LoVo (cell line): ENCODE measurements at places on chromosomes 13 and 19.

DNA sequence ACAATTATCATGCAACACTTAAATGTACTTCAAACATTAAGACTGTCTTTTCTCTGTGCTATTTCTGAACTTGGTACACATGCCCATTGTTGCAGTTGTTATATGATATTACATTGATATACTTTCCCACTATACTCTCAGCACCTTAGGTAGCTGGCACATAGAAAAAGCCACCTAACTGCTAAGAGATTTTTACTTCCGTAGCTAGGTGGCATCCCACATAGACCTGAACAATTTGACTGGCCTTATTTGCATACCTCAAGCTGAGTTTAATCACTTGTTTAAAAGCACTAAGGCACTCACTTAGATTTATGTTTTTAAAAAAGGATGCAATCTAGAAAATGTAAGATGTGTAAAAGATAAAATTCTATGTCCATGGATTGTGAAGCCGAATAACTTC lies 194.2 kb downstream of the POU4F1 start:
- no peak for DNase-seq

GRCh38 chr13:24502533-24503378 lies 9.8 kb downstream of the PARP4 start:
- peak; percentile 68 for DNase-seq

DNA sequence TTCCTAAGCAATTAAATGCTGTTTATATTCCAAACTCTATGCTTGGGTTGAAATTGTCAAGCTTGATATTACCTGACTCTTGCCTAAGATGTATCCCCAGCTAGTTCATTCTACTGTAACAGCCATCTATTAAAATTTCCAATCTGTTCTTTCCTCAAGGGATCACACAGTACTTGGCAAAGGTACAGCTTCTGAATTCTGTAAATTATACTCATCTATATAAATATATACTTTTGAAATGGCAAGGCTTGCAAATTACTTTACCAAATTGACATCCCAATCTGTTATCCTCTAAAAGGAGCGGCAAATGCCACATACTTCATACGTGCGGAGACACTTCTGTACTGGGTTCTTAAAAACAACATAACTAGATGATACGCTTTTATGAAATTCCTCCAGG lies 330.2 kb downstream of the DNAJC15 start:
- no peak for DNase-seq

DNA sequence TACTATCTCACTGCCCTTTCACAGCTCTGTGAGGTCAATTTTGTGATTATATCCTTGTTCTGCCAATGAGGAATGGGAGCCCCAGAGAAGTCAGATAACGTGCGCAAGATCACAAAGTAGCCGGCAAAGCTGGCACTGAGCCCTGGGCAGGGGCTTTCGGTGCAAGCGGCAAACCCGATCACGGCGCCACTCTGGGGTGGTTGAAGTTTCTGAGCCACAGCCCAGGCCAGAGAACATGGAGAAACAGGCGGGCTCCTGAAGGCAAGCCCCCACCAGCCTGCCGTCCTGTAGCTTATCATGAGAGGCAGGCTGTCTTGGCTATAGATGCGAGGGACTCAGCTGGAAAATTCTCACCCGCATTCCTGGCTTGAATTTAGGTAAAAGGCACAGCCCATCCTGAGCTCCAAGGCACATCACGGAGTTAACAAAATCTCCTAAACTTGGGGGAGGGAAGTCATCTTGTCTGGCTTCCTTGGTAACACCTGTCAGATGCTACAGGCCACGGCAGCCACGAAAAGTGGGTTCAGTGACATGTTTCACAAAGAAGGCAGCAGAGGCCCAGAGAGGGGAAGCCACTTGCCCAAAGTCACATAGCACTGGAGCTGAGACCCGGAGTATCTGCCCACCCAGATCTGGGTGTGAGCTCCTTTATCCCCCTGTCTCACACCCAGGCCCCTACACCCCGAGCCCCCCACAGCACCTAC lies 12.5 kb downstream of the TNNT1 start:
- no peak for DNase-seq

- no peak for DNase-seq
These were observed 21.1 kb downstream of the FAM187B start for GRCh38 chr19:35207391-35207871.

- DNase-seq = no peak
These were observed 9.3 kb upstream of the CPAMD8 start for GRCh38 chr19:17035842-17036424.

DNA sequence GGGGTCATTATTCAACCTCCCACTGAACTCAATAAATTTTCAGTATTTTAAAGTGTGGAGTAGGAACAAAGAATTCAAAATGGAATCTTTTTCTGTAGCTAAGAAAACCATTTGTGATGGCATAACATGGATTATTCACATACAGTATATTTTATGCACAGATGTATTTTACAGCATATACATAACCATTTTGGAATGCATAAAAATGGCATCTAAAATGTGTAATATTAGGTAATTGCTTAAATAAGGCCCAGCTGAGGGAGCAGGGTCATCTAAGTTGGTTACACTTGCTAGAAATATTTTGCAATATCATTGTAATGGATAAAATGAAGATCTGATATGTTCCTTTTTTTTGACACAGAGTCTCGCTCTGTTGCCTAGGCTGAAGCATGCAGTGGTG lies 146.9 kb downstream of the LMO7 start:
- DNase-seq = no peak

GRCh38 chr13:25213715-25214114 lies 41.6 kb upstream of the AMER2 start:
- no peak for DNase-seq

- no peak for DNase-seq
These were observed 541.1 kb upstream of the SPRY2 start for GRCh38 chr13:80881942-80882445.

DNA sequence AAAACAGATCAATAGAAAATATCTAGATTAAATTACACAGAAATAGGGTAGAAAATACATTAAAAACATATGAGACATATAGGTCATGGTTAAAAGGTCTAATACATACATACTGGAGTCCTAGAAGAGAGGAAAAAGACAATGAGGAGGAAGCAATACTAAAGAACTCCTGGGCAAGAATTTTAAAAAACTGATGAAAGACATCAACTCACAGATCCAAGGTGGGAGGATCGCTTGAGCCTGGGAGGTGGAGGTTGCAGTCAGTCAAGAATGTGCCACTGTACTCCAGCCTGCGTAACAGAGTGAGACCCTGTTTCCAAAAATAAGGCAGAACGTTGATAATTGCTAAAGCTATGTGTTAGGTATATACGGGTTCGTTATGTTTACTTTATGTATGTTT lies 5.4 kb upstream of the KASH5 start:
- DNase-seq = no peak

GRCh38 chr13:112616586-112617362 lies 28.8 kb upstream of the TUBGCP3 start:
- no peak for DNase-seq

GRCh38 chr19:4738734-4739133 lies 15.1 kb upstream of the DPP9 start:
- DNase-seq = no peak

DNA sequence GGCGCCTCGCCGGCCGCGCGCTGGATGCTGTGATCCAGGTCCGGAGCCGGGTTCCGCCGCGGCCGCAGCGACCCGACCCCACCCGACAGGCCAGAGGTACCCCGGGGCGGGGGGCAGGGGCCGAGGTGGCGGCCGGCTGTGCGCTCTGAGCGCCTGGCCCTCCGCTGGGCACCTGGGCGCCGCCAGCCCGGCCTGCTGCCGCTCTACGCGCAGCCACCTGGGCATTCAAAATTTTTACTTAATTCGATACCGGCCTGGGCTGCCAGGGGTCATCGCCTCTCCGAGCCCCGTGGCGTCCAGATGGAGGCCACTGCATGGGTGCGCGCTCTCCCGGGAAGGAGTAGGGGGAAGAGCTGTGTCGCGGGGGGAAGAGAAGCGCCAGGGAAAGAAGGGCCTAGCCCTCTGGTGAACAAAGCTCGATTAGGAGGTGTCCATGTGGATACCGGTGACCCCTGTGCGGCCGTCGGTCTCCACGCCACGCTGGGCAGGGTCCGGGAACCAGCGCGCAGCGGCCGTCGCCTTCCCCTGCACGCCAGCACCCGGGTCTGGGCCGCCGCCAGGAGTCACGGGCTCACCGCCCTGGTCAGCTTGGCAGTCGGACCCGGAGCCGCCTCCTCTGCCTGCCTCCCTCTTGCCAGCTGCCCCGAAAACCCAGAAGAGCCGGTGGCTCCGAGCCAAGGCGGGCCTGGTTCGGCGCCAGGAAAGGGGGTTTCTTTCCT lies 666 bp downstream of the BIVM start:
- DNase-seq = peak; percentile 12

DNA sequence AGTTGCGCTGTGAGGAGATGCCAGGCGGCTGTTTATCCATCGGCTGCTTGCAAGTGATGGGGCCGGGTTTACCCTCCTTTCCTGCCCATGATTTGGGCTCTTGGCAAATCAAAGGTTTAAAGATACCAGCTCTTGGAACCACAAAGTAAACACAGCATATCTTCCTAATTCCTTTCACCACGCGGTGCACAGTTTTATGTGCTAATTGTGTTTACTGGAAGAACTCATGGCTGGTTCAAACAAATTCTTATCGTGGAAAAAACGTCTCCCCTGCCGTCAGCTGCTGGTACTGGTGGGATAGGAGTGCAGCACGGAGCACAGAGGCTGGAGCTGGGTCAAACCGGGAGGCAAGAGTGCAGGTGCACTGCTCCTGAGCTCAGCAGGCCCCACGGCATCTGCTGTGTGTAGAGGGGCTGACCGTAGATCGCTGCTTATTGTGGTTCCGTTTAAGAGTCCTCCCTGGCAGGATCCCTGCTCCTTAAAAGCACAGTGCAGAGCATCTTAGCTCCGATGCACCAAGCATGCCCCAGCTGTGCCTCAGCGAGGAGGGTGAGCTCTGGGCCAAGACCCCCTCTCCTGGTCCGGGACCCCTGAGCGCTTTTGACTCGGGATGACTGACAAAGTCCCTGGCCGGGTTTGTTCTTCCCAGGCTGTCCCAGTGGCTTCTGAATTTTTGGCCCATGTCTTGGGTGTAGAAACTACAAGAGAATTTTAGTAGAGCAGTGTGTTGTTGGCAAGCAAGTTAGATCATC lies 51.3 kb upstream of the GAS6 start:
- no peak for DNase-seq

DNA sequence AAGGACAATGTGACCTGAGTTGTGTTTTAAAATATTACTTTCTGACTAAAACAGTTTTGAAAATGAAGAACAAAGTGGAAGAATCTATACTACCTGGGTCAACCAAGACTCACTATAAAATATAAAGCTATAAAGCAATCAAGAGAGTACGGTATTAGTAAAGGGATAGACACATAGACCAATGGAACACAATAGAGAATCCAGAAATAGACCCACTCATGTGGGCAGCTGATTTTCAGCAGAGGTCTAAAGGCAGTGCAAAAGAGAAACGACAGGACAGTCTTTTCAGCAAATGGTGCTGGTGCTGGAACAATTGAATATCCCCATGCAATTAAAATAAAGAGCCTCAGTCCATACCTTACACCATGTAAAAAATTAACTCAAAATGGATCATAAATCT lies 224.7 kb downstream of the RGCC start:
- no peak for DNase-seq

DNA sequence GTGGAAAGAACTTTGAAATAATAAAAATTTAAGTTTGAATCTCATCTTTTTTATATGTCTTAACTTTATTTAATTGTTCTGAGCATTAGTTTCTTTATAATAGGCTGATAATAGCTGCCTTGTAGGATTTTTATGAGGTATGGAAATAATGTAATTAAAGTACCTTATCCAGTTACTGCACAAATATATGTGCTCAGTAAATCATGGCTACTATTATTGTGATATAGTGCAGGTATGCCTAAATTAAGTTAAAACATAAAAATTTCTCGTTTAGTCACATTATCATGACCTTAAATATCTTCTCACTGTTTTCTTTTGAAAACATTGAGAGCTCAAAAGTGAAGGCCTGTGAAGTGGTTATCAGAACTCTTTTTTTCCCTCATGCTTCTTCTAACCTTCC lies 62.9 kb downstream of the NDFIP2 start:
- DNase-seq = no peak

- no peak for DNase-seq
These were observed 7.5 kb downstream of the ZNF835 start for GRCh38 chr19:56663931-56664500.

DNA sequence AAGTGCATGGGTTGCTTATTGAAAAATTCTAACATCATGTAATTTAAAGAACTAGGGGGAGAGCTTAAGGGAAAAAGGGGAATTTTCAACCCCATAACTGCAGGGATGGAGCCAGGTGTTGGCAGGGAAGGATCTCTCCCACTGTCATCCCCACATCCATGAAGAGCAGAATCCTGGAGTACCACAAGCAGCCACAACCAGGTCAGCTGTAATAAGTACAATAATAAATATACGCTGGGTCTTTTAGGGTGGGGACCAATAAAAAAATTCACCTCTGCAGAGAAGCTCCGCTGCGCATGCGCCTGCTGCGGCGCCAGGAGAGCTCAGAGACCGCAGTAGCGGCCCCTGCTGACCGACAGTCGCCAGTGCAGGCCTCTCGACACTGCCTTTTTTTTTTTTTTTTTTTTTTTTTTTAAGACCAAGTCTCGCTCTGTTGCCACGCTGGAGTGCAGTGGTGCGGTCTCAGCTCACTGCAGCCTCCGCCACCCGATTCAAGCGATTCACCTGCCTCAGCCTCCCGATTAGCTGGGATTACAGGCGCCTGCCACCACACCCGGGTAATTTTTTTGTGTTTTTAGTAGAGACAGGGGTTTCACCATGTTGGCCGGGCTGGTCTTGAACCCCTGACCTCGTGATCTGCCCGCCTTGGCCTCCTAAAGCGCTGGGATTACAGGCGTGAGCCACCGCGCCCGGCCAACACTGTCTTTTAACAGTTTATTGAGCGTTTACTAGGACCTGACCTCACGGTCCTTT lies 2.5 kb upstream of the EEF2 start:
- DNase-seq = peak; percentile 92

DNA sequence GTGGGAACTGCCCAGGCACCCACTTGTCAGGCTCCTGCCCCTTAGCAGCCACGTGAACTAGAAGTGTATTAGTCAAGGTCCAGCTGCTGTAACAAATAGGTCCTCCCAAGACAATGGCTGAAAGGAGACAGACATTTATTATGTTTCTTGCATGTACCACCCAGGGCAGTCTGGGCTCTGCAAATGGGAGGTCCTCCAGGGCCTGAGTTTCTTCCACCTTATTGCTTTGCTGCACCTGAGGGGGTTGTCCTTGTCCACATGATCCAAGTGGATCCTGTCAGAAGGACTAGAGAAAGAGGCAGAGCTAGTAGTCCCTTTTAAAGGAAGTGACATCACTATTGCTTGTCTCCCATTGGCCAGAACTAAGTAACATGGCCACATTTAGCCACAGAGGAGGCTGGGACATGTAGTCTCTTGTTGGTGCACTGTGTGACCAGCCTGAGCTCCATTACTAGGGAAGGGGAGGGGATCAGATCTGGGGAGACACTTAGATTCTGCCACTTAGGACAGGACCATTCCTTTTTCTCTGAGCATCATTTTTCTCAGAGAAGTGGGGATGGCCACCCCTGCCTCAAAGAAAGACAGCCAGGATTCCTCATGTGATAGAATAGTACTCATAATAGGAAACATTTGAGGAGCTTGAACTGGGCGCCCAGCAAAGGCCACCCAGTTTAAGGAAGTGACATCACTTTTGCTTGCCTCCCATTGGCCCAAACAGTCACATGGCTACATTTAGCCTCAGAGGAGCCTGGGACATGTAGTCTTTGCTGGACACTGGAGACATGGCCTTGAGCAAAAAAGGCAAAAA lies 15.1 kb downstream of the CC2D1A start:
- no peak for DNase-seq
